Kidney glomerular epithelial cell (primary cell): ENCODE measurements at places on chromosomes 11 and 22.

- no peak for DNase-seq
These were observed 186.1 kb downstream of the ARHGAP42 start for GRCh38 chr11:100872951-100873740.

DNA sequence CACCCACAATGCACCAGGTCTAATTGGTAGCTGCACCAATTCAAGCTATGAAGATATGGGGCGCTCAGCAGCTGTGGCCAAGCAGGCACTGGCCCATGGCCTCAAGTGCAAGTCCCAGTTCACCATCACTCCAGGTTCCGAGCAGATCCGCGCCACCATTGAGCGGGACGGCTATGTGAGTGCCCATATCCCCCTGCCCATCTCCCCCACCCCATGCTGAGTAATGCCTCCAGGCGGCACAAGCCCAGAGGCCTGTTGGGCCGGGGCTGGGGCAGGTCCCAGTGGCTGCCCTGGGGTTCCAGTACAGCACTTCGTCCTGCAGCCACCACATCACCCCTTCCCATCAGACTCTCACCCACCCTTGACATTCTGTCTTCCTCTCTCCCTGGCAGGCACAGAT lies 21.5 kb downstream of the POLR3H start:
- DNase-seq: no peak

GRCh38 chr11:12674936-12675696 lies 895 bp downstream of the TEAD1 start:
- no peak for DNase-seq

- DNase-seq: peak; percentile 40
These were observed 14.6 kb downstream of the ENDOD1 start for GRCh38 chr11:95104121-95104830.

DNA sequence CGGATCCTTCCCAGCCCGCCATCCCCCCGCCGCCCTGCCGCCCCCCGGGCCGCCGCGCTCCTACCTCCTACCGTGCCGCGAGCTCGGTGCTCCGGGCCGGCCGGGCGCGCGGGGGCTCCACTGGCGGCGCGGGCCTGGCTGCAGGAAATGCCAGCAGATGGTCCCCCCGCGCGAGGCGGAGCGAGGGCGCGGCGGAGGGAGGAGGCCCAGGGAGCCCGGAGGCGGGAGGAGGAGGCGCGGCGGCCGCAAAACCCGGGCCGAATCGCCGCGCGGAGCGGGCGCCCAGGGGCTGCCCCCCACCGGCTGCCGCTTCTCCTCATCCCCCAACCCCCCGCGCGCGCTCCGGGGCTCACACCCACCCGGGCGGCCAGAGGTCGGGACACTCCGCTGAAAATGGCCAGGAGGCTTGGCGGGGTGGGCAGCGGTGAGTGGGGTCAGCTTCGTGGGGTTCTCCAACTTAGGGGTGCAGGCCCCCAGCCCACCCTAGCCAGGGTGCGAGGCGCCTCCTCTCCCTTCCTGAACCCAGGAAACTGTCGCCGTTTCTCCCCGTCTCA lies at the start of gene OSBPL5:
TSS of gene OSBPL5 (minus strand) at position 159 of the 554 bp plus-strand sequence. CDS start 36,162 bp downstream, outside the sequence.
- peak; percentile 31 for DNase-seq

DNA sequence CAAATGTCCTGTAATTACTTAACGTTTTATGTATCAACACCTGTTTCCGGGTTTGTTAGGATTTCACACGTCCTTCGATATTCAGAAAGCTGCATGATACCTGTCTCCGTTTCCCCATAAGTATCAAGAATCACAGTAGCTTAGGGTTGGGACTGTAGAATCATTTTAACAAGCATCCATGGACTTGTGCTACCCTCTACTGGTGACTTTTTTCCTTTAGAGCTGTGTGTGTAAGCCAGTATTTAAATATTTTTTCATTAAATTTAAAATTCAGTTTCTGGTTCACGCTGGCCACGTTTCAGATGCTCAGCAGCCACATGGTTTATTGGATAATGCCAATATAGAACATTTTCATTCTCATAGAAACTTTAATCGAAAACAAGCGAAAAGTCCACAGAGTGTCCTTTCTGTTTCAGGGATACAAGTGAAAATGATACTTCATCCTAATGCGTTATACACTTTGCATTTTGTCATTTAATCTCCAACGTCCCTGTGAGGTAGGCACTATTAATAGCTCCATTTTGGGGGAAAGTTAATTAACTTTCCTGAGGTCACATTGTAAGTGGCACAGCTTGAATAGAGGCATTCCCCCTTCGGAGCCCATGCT lies 61.5 kb upstream of the SLC25A18 start:
- DNase-seq: peak; percentile 50

DNA sequence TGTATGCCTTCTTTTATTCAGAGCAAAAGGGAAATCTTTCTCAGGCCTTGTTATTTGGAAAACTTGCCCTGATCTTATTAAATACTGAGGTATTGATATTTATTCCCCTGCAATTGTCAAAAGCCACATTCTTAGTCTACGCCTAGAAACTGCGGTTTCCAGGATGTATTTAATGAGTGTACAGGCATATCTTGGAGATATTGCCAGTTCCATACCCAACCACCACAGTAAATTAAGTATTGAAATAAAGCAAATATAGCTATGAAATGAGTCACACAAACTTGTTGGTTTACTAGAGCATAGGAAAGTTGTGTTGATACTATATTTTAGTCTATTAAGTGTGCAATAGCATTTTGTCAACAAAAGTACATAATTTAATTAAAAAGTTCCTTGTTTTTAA lies 152.7 kb upstream of the CCDC179 start:
- no peak for DNase-seq

- no peak for DNase-seq
These were observed 341.9 kb upstream of the B3GAT1 start for GRCh38 chr11:134753771-134754520.

- DNase-seq: peak; percentile 65
These were observed at the start of gene IL18 for GRCh38 chr11:112163875-112164685. IL18 (minus strand) TSS chr11:112164094; CDS start chr11:112155053, 9,041 bp downstream.

DNA sequence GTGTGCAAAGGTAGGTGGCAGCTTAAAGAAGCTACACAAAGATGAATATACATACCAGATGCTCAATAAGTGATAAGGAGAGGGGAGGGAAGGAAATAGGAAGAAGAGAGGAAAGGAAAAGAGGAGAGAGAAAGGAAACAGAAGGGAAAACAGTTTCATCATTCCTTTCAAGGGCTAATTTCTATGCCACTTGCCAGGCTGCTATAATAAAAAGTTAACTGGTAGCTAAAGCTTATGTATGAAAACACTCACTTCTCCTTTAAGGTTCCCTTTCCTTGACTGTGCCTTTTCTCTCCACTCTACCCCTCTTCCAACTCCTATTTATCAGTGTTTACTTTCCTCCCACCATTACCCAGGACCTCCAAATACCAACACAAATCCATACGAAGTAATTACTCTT lies 347.9 kb downstream of the DLG2 start:
- no peak for DNase-seq

DNA sequence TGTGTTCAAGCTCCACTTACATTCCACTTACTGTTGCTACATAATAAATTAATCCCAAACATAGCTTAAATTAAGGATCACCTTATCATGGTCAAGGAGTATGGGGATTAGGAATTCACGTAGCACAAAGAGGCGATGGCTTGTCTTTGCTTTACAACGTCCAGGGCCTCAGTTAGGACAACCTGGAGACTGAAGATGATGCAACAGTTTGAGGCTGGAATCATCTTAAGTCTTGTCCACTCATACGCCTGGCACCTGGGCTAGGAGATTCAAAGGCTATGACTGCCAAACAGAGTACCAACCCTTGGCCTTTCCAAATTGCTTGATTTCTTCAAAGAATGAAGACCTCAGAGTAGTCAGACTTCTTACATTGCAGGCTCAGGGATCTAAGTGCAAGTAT lies 149.1 kb downstream of the SBF2 start:
- no peak for DNase-seq

- DNase-seq: peak; percentile 94
These were observed 12.3 kb upstream of the TSKU start for GRCh38 chr11:76770642-76771445.

- no peak for DNase-seq
These were observed 1.6 kb downstream of the PHF21B start for GRCh38 chr22:45008186-45008681.

GRCh38 chr22:33018232-33018864 lies 39.8 kb downstream of the SYN3 start:
- peak; percentile 8 for DNase-seq

DNA sequence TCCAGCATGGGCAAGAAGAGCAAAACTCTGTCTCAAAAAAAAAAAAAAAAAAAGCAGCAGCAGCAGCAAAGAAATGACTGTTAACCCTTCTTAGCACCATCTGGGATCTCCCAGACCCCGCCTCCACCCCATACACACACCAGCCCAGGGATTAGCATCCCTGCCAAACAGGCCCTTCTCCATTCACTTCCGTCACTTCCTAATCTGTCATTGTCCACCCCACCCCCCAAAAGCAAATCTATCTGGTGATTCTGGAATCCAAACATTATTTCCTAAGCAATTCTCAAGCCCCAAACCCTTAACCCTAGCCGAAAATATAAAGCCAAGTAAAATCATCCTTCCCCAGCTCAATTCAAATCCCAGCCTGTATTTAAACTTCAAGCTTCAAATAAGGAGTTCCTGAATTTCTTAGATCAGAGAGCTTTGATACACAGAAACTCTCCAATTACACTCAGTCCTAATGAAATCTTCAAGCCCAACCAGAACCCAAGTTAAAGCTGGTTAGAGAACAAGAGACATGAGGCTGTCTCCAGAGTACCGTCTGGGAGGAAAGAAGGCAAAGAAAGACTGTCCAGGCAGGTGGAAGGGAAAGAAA lies 6.0 kb upstream of the AHNAK start:
- DNase-seq: no peak

GRCh38 chr11:120012245-120012644 lies 125.7 kb downstream of the TRIM29 start:
- no peak for DNase-seq

DNA sequence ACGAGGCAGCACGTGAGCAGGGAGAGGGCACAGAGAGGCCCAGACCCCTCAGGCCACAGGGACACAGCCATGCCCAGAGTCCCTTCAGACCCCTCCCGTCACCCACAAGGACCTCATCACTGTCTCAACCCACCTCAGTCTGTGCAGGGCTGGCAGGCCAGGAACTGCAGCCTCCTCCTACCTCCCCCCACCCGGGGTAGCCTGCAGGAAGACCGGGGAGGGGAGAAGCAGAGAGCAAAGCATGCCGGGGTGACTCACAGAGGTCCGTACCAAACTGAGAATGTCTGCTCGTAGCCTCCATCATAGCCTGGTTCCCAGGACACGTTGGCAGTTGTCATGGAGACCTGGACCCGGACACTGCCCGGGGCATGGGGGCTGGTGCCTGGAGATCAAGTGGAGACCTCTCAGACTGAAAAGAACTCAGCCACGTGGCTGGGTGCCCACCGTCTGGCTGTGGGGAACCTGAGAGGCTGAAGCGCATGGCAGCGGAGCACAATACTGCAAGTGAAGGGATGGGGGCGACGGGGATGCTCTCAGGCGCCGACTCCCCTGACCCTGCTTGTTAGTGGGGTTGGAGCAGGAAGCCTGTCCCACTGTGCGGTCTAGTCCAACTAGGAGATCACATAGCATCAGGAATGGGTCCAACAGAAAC lies 27.2 kb downstream of the IGSF9B start:
- no peak for DNase-seq

- DNase-seq: no peak
These were observed 16.0 kb downstream of the ZNRF3 start for GRCh38 chr22:28899199-28899853.

DNA sequence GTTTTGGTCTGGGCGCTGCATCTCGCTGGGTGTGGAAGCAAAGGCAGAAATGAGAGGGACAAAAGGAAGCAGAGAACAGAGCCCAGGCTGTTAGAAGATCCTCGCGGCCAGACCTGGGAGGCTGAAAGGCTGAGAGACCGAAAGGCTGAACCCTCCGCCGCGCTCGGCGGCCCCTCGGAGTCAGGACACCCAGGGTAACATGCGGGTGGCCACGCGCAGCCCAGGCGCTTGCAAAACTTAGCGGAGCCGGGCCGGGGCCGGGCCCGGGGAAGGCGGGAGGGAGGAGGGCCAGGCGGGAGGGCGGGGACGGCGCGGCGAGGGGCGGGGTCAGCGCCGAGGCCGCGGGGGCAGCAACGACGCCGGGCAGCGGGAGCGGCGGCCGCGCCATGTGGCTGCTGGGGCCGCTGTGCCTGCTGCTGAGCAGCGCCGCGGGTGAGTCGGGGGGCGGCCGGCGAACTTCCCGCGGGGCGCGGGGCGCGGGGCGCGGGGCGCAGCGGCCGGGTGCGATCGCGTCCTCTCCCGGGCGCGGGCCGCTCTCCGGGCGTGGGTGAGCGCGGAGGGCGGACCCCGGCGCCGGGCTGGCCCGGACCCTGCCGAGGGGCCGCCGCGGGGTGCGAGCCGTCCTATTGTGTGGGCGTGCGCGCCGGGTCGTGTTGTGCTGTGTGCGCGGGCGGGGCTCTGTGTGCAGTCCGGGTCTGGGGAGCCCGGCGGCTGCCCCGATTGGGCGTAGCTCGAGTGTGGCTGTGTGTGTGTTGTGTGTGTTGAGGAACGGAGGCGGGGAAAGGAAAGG lies at the start of gene LDLRAD3:
TSS of gene LDLRAD3 (plus strand) at position 350 of the 790 bp plus-strand sequence. CDS start at position 387, 37 bp downstream.
- peak; percentile 53 for DNase-seq

DNA sequence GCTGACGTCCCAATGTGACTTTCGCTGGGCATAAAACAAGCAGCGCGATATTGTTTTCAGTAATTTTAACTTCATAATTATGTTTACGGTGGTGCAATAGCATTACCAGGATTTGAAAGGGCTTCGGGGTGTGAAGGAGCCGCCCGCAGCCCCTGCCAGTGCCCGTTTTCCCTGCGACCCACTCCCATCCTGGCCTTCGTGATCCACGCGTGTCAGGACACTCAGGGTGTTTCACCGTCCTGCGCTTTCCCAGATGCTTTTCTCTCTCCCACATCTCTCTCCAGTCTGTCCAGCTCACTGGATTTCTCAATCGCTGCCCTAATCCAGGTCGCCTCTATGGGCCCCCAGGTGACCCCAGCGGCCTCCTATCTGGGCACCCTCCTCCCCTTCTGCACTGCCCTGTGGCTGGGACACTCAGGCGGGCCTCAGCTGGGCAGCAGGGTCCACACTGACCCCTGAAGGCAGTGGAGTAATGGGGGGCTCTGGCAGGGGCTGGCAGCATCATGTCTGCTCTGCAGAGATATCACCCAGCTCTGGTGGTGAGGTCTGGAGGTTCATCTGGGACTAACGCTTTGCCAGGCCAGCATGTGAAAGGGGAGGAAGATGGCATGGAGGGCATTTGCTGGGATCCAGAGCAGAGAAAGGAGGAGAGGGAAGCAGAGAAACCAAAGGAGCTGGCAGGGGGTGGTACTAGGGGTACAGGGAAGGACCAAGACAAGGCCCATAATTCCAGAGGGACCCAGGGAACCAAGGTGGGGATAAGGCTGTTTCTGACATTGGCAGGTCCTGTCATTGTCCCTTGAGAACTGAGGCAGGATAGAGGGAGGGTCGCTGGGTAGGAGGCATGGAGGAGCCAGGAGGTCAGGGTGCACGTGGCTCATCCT lies 622.8 kb downstream of the BRD1 start:
- DNase-seq: no peak

- peak; percentile 13 for DNase-seq
These were observed 55.6 kb upstream of the LYVE1 start for GRCh38 chr11:10623797-10624761.
